Activated CD4-positive, alpha-beta T cell treated with anti-CD3 and anti-CD28 coated beads, Interleukin-2, Interleukin-6, amounts not matched to agents 100 ng/mL and 50 ng/mL, durations not matched to agents 16 hours and 8 hours (primary cell): ENCODE measurements at places on chromosomes 7 and 10.

DNA sequence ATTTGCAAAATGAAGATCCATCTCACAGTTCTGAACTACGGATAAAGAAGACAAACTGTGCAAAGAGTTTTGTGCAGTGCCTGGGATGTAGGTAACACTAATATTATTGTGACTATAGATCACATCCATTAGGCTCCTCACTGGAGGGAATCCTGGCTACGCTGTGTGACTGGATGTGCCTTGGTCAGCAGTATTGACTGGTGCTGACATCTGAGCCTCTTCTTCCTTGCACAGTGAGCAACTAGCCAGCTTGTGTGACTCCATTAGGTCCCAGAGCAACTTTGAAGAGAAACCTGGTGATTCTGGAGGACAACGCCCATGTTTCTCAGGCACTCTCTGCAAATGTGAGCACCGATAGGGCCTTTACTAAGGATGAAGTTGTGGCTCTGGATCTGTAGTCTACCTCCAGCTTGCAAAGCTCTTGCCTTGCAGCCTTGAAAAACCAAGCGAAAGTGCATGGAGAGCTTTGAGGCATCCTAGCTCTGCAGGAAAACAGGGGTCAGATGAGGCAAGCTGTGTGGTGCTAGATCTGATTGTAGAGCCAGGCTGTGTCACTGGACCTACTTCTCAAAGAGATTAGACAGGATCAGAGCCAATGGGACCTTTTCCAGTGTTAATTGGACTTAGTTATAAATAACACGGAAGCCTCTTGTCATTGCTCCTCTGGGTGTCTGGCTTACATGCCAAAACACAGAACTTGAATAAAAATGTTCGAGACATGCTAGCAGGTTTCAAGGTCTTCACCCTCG lies 303.6 kb upstream of the LYZL1 start:
- no peak for DNase-seq

- DNase-seq, result no peak
Observed at GRCh38 chr10:36492590-36493515, 632.5 kb upstream of the ANKRD30A start.

GRCh38 chr10:63391812-63392211 lies 74.0 kb downstream of the JMJD1C start:
- DNase-seq, result no peak

DNA sequence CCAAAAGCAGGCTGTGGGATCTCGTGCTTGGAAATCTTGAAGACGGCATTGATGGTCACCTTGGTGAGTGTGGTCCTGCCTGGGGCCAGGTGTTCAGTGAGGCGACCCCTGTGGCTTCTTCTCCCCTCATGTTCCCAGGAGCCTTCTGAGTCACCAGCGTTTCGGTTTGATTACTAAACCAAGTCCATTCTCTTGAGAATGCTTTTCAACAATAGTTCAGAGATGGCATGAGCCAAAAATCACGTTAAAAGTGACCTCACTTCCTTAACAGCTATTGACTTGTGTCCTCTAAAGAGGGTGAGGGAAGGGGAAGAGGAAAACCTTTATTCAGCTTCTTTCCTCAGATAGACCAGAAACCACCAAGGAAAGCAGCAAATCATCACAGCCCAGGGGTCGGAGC lies 315.2 kb downstream of the GATA3 start:
- peak; percentile 73 for DNase-seq

- DNase-seq, result no peak
Observed at GRCh38 chr10:29266641-29267040, 22.2 kb upstream of the LYZL1 start.

DNA sequence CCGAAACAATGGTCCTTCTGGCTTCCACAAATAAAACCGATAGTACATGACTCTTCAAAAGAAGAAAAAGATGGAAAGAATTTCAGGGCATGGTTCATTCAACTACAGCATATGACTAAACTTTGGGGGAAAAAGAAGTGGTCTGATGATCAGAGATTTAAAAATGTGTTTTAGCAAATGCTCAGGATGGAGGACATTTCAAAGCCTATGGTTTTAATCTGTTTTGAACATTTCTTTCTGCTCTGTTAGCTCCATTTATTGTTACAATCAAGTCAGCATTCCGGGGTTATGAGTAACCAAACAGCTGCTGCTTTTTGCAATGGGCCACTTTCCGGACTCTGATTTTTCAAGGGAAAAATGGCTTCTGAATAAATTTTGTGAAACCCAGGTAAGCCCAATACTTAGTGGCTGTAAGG lies 142.4 kb downstream of the CUBN start:
- DNase-seq, result no peak

DNA sequence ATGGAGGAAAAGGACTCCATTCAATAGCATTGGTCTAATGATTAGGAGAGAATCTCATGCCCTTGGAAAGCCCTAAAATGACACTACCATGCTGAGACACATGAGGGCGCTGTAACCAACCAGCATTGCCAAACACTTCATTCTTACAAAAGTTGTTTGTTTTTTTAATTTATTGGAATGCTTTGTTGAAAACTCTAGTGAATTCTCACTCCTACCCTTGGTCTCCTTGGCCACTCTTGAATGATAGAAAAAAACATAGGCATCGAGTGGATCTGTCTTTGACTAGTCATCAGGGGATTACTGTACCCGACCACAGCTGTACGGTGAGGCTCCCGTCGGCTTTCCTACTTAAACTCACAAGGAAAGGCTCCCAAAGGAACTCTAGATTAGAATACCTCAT lies 29.3 kb upstream of the ADD3 start:
- DNase-seq, result peak; percentile 69

- DNase-seq, result no peak
Observed at GRCh38 chr7:125184801-125185200, 255.2 kb upstream of the POT1 start.

DNA sequence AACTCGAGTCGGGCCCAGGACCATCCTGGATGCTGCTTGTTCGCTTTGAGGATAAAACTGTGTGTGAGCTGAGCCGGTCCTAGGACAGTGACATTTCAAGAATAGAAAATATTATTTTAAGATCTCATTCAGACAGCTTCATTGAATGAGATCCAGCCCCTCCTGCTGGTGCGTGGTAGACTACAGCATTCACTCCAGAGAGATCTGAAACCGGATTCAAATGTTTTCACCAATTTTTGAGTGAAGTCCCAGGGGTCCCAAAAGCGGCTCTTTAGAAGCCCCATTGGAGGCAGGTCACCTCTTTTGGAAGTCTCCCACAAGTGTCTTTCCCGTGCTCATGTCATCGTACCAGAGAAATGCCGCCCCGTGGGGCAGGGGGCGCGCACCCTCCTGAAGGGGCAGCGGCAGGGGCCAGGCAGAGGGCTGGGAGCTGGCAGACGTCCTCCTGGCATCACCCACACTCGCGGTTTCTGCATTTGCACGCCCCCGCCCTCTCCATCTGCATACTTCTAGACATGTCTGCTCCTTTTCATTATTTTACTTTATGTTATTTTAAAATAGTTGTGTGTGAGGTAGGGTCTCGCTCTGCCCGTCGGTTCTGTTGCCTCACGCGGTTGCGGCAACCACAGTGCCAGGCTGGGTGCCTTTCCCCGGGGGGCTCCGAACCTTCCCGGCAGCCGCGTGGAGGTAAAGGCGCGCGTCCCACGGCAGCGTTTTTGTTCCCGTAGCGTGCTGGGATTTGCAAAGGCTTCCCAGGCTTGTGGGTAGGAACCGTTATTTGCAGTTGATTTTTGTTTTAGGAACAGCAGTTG lies 52.3 kb upstream of the DPYSL4 start:
- DNase-seq, result no peak

DNA sequence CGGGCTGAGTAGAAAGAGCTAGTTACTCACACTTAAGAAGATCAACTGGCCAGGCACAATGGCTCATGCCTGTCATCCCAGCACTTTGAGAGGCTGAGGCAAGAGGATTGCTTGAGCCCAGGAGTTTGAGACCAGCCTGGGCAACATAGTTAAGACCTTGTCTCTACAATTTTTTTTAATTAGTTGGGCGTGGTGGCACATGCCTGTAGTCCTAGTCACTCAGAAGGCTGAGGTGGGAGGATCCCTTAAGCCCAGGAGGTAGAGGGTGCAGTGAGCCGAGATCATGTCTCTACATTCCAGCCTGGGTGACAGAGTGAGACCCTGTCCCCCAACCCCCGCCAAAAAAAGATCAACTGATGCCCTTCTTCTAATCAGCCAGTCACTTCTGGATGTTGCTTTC lies 74.6 kb upstream of the ATP6V0A4 start:
- no peak for DNase-seq

DNA sequence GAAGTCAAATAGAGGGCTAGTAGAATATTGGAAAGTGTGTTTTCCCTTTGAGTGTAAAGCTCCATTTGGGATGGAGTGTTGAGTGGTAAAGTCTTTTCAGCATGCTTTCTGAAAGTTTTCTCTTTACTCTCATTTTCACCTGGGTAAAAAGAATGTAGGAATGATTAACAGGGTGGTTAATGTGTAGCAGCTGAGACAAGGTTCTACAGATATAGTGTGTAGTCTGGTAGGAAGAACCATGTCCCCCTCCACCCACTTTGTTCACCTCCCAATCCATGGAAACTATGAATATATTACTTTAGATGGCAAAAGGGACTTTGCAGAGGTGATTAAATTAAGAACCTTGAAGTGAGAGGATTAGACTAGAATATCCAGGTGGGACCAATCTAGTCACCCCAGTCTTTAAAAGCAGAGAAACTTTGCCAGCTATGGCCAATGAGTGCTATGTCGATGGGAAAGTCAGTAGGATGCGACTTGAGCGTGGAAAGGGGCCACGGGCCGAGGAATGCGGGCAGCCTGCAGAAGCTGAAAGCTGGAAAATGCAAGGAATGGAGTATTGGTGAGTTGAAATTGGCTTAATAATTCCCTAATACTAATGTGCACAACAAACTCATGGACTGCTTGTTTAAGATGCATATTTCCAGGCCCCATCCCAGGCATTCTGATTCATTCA lies 166.3 kb upstream of the AHR start:
- no peak for DNase-seq

- no peak for DNase-seq
Observed at GRCh38 chr10:112365014-112365432, 8.9 kb upstream of the ACSL5 start.

DNA sequence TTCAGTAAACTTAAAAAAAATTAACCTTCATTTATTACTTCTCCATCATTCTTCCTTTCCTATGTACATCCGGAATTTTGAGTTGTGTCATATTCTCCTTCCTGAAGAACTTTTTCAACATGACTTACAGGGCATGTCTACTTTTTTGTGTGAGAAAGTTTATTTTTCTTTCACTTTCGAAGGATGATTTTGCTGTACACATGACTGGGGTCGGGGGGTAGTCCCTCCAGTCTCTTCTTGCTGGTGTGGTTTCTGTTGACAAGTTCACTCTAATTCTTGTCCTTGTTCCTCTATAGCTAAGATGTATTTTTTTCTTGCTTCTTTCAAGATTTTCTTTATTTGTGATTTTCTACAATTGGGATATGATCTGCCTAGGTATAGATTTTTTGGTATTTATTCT lies 55.8 kb downstream of the INPP5A start:
- peak; percentile 21 for DNase-seq

- DNase-seq, result no peak
Observed at GRCh38 chr10:75430000-75430763, 1.2 kb upstream of the LRMDA start.

- DNase-seq, result no peak
Observed at GRCh38 chr7:110084181-110084807, 1006.6 kb upstream of the LRRN3 start.

GRCh38 chr10:1041514-1041913 lies 7.4 kb downstream of the IDI1 start:
- DNase-seq, result no peak

- DNase-seq, result peak; percentile 11
Observed at GRCh38 chr10:73625004-73625883, 16.0 kb downstream of the MYOZ1 start.

DNA sequence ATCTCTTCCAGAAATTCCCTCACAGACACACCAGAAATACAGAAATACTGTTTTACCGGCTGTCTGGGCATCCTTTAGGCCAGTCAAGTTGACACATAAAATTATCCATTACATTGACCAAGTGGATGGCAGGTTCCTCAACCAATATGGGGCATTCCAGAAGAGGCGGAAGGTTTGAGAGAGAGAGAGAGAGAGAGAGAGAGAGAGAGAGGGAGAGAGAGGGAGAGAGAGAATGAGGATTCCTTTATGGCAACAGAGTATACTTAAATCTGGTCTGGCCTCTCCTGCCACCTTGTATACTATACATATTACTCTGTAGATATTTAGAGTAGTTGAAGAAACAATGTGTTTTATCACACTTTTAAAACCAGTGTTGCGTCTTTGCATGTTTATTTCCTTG lies 214.1 kb downstream of the CAMK1D start:
- no peak for DNase-seq

DNA sequence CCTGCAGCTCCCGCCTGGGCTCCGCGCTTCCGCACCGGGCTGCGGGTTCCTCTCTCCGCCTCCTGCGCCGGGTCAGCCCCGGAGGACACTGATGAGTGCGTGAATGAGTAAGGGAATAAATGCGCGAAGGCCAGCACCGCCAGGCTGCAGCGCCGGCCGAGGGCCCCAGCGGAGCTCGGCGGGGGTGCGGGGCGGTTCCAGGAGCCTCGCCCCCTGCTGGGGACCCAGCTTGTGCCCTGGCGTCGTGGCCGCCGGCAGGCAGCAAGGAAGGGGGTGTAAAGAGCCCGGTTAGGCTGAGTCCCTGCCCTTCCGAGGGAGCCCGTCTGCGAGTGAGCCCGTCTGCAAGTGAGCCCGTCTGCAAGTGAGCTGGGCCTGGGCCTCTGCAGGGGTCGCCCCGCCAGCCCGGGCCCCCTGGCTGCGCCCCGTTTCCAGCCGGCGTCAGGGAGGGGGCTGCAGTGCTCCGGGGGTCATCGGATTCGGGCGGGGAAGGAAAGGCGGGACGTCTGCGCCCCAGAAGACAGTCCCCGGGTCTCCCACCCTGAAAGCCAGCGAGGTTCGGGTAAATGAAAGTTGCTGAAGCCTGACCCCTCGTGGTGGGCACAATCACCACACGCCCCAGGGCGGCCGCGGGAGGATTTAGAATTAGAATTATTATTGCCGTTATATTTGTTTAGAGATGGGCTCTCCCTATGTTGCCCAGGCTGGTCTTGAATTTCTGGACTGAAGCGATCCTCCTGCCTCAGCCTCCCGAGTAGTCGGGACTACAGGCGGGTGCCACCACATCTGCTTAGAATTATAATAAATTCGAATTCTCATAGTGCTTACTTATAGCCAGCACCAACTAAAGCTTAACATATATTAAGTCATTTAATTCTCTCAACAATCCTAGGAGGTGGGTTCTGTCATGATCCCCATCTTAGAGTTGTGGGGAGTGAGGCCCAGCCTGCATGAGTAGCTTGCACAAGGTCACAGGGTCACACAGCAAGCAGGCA lies 8.6 kb upstream of the CRYGN start:
- DNase-seq, result peak; percentile 73

GRCh38 chr10:73232887-73233286 lies 14.2 kb downstream of the DNAJC9 start:
- DNase-seq, result no peak

DNA sequence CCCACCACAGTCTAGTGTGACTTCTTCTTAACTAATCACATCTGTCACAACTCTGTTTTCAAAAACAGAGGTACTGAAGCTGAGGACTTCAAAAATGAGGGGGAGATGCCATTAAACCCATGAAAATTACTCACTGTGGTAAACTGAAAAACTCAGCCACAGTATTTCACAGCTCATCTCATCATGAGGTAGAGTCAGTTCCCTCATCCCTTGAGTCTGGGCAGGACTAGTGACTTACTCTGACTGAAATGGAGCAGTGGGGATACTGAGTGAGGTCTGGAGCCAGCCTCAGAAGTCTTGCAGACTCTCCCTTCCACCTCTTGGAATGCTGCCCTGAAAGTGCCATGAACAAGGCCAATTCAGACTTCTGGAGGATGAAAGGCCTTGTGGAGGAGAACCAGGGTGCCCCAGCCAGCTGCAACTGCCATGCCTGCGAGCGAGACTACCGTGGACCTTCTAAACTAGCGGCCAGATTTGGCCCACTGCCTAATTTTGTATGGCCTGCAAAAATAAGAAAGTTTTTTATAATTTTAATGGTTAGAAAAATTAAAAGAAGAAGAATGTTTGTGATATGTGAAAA lies 24.7 kb upstream of the ANKRD1 start:
- DNase-seq, result no peak
